ENCODE measurements at places on chromosomes 6 and 20. TPM values are rescaled to one million over a fixed set of nuclear protein-coding genes. Genes with fewer than 3 reads are reported as not detected.

EHMT2 gene
- polyA plus RNA-seq, result 121 TPM

PRDM13 gene
- not detected for polyA plus RNA-seq

PGC gene
- polyA plus RNA-seq, result not detected

ASIP gene
- polyA plus RNA-seq, result not detected

BCAS1 gene
- not detected for polyA plus RNA-seq

CEP162 gene
- 19.3 TPM for polyA plus RNA-seq

PHACTR2 gene
- 2.8 TPM for polyA plus RNA-seq

MAPK13 gene
- 1.8 TPM for polyA plus RNA-seq

KHDC1 gene
- 1.5 TPM for polyA plus RNA-seq

EPHA7 gene
- polyA plus RNA-seq, result 17.4 TPM

RFX6 gene
- not detected for polyA plus RNA-seq

SCRT2 gene
- 3.8 TPM for polyA plus RNA-seq

SGK2 gene
- polyA plus RNA-seq, result 0.81 TPM

FAXC gene
- polyA plus RNA-seq, result 130 TPM

SLC44A4 gene
- 0.46 TPM for polyA plus RNA-seq

TEAD3 gene
- polyA plus RNA-seq, result 0.10 TPM

HLA-E gene
- polyA plus RNA-seq, result 0.51 TPM

SMOC2 gene
- polyA plus RNA-seq, result 1.2 TPM

SFTA2 gene
- polyA plus RNA-seq, result not detected
